ENCODE measurements at places on chromosomes 12 and 14.

DNA sequence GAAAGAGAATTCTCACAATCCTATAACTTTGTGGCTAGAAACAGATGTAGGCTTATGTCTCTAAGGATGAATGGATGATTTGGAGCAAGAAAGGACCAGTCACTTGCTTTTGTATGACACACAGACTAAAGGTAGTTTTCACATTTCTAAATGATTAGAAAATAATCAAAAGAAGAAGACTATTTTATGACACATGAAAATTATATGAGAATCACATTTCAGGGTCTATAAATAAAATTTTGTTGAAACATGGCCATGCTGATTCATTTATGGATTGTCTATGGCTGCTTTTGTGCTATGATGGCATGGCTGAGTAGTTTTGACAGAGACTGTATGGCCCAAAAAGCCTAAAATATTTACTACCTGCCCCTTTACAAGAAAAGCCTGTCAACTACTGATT, 49.4 kb upstream of the FRMD6 start:
- no peak for DNase-seq

DNA sequence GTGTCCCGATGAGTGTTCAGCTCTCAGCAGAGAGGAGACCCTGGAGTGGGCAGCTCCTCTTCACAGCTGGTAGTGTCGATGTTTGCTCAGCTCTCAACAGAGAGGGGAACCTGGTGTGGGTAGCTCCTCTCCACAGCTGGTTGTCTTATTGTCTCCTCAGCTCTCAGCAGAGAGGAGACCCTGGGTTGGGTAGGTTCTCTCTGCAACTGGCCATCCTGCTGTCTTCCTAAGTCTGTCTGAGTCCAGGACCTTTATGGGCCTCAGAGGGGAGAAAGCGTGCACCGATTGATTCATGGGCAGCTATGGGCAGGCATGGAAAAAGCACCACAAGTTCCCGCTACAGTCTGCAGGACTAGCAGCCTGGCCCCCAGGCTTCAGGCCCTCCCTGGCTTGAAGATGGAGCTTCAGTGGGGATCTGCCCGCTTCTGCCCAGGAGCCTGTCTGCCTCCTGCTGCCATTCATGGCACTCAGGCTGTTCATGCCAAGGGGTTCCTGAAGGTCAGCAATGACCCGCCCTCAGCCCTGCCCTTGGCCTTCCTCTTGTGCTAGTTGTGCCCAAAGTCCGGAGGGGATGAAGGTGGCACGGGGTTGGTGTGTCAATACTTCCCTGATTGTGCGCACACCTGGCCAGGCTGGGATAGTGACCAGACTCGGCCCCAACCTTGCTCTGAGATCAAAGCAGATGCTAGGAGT, 224.2 kb downstream of the KCNC2 start:
- no peak for DNase-seq

DNA sequence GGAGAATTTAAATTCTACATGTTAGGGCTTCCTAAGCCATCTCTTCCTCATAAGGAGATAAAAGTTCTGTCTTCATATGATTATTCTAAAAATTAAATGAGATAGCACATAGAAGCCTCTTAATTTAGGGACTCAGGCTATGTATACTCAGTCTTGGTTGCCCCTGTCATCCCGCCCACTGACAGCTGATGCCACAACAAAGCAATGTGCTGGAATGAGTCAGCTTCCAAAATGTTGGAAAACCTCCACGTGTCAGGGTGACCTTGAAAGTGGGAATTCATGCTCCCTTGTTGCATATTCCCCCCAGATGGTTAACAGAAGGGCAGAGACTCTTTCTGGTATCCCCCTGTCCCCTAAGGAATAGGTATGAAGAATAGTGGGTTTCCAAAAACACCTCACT, 238.0 kb upstream of the DDHD1 start:
- DNase-seq, result no peak

DNA sequence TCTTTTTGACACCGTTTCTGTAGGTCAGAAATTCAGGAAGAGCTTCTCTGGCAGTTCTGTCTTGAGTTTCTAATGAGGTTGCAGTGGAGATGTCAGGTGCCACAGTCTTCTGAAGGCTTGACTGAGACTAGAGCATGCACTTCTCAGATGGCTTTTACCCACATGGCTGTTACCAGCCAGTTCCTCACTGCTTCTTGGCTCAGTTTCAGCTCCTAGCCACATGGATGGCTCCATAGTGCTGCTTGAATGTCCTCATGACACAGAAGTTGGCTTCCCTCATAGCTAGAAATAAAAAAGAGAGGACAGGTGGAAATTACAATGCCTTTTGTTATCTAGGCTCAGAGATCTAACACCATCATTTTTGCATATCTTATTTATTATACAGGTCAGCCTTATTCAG, 38.1 kb upstream of the SLC2A13 start:
- DNase-seq, result no peak

DNA sequence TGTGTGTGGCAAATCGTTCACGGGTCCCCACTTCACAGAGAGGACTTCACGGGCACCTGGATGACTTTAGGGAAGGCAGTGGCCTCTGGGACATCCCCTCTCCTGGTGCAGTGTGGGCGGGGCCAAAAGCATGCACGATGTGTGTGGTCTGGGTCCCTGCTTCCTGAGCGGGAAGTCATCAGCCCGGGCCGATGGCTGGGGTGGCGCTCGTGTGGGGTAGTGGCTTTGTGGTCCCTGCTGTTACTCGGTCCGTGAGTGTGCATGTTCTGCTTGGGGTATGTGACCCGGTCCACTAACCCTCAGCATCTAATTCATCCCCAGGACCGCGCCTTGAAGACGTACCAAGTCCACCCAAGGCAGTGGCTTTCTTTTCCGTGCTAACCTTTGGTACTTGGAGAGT, 142.5 kb upstream of the RTL1 start:
- no peak for DNase-seq

- no peak for DNase-seq
Observed at GRCh38 chr14:60111732-60112131, 20.0 kb downstream of the PCNX4 start.

DNA sequence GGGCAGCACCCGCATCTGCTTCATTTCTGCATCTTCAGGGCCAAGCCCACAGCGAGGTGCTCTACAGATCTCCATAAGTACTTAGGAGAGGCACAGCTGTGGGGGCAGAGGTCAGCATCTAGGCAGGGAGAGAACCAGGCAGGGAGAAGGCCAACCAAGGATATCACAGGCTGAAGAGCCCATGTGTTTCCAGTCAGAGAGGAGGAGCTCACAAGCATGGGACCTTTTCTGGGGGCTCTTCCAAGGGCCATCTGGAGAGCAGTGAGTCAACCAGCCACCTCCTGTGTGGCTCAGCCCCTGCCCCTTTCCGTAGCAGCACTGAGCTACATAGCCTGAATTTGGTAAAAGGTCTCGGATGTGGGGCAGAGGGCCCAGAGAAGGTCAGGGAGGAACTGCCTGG, 78.5 kb downstream of the ARL6IP4 start:
- DNase-seq, result no peak

- DNase-seq, result no peak
Observed at GRCh38 chr12:77734214-77734883, 96.3 kb upstream of the NAV3 start.

- DNase-seq, result no peak
Observed at GRCh38 chr14:78162202-78162601, 8.0 kb upstream of the NRXN3 start.

GRCh38 chr12:24854908-24855307, 94.0 kb downstream of the BCAT1 start:
- DNase-seq, result no peak

DNA sequence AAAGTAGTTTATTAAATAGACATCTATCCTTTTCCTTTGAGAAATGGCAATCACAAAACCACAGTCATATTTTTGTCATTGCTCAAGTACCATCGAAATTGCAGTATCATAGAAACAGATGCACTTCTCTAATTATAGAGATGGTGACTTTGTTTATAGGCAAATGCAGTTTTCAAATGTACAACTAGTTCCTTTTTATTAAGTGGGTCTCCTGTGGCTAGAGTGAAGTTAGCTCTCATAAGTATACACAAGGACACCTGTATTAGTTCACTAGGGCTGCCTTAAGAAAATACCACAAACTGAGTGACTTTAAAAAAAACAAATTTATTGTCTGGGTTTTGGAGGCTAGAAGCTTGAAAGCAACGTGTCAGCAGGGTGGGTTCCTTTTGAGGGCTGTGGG, 62.8 kb downstream of the OTOGL start:
- DNase-seq, result no peak

GRCh38 chr12:131346555-131347344, 364.1 kb upstream of the SFSWAP start:
- no peak for DNase-seq

GRCh38 chr12:77401064-77401769, 335.8 kb upstream of the E2F7 start:
- no peak for DNase-seq

GRCh38 chr14:87449016-87449415, 544.0 kb downstream of the GALC start:
- no peak for DNase-seq

GRCh38 chr14:74333909-74334308, 14.4 kb upstream of the VRTN start:
- no peak for DNase-seq

DNA sequence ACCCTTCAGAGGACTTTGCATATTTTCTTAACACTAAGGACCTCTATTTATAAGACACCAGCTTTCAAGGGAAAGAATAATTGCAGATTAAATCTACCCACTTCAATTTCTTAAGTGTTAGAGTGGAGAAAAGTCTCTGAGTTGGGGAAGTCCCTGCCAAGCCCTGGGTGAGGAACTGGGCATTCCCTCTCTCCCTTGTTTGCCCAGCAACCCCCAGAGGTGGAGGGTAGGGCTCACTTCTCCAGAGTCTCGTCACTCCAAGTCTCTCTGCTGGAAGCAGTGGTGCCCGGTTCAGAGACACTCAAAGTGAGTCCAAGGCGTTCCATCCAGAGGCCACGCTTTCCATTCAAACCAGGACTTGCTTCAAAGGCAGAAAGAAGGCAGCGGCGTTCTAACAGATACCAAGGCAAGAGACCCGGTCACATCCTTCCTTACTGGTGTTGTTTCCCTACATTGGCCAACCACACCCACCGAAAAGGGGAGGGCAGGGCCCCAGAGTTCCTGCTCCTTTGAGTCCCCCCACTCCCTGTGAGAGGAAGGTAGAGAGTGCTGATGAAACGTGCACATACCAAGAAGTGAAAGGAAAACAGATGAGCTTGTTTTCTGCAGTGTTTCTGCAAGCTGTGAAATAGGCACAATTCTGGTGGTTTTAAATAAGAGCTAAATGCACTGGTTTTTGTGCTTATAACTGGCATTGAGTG, 6.1 kb upstream of the BDKRB2 start:
- no peak for DNase-seq

DNA sequence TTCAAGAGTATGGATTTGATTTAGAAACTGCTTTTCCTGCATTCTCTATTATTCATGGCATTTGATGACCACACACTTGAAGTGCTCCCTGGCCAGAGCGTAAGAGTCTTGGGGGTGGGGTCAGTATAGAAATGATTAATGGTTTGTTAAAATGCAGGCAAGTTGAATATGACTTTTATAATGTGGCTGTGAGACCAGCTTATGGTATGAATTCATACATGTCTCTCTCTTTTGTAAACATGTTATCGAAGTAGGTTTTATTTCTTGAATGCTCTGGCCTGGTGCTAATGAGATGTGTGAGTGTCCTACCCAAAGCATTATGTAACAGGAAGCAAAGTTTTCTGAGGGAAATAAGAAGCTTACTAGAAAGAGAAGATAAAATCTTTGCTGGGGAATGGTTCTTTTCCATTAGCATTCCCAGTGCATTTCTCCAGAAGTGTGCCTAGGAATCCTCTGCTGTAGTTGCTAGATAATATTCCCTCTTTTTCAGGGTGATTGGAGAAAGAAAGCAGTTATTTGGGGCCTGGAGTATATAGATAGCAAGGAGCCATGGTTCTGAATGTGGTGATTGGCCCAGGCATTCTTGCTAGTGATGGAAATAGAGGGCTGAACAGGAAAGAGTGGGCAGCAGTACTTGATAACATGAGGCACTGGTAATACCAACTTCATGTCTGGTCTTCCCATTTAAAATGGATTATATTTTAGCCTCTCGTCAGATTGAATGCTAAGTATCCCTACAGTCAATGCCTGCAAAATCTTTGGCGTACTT, 289.7 kb downstream of the RAD51B start:
- no peak for DNase-seq

DNA sequence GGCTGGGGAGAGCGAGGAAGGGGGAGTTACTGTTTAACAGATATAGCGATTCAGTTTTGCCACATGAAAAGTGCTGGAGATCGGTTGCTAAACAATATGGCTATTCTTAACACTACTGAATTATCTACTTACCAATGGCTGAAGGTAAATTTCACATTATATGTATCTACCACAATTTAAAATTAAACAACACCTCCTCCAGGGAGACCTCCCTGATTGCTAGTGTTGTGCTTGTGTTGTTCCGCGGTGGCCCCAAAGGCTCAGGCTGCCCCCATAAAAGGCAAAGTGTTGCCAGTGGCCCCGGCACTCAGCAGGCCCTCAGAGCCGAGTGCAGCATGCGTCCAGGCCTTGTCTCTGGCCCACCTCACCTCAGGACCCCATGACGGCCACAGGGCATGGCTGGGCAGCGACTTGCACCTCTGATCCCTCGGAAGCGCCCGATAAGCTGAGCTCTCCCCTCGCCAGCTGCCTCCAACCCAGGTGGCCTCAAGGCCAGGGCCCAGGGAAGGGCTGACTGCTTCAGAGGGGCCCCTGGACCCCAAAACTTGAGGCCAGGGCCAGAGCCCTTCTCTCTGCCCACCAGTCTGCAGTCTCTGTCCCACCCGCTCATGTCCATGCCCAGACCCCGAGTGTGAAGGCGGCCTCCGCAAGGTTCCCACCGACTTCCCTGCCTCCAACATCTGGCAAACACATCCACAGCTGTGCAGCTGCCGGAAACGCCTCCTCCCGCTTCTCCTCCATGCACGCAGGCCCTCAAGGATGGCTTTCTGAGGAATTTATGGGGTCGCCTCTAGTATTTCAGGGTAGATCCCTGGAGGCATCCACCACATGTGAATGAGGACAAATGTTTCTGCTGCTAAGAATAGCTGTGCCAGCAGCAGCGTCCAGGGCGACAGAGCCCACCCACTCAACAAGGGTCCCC, 60.0 kb downstream of the NCOR2 start:
- DNase-seq, result no peak

DNA sequence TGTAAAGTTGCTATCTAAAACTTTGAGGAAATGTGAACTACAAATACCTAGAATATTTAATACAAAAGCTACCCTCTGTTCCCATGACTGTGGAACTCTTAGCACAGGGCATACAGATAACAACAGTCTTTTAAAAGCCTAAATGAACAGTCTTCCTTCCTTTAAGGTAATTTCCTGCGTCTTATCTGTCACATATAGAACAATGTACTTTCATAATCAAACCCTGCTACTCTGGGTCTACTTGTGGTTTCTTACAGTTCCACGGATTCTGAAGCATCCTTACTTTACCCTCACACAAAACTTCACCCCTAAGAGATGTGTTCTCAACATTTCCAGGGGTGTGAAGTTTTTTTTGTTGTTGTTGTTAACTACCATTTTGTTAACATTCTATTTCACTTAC, 5.1 kb downstream of the PKP2 start:
- DNase-seq, result no peak
